Brain (organoid and tissue), 16 donors: ENCODE measurements at places on chromosomes 7 and 10.
A peak's percentile ranks its signal among the peaks of the same experiment; 100 is the strongest.

DNA sequence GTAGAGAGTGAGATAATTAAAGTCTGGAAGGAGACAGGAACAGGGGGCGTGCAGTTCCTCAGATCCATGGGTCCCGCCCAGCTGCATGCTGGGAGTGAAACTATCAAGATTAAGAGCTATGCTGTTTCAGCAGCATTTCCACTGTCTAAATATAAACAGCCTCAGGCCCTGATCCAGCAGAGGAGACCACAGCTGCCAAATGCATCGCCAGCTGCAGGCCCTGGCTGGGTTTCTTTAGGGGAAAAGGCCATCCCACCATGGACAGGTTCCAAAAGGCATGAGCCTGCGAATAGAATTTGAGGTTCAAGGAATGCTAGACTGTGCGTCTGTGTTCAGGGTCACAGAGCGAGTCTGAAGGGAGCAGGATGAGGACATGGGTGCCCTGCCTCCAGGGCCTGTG lies 411.4 kb downstream of the PAXIP1 start:
- peak; percentile 58 for DNase-seq

GRCh38 chr10:43479275-43479674 lies 42.4 kb downstream of the ZNF487 start:
- DNase-seq: no peak

GRCh38 chr7:127890726-127891125 lies 140.5 kb downstream of the LRRC4 start:
- DNase-seq: no peak

- DNase-seq: peak; percentile 66
Measured at GRCh38 chr7:135645296-135645904, 16.9 kb upstream of the STMP1 start.

- DNase-seq: peak; percentile 4
Measured at GRCh38 chr7:92557808-92558362, 29.3 kb downstream of the RBM48 start.

- no peak for DNase-seq
Measured at GRCh38 chr10:84994722-84995121, 666.3 kb downstream of the CCSER2 start.

- no peak for DNase-seq
Measured at GRCh38 chr10:98638920-98639319, 192.2 kb upstream of the HPS1 start.

GRCh38 chr7:75866114-75866488 lies 12.7 kb upstream of the RHBDD2 start:
- DNase-seq: no peak

DNA sequence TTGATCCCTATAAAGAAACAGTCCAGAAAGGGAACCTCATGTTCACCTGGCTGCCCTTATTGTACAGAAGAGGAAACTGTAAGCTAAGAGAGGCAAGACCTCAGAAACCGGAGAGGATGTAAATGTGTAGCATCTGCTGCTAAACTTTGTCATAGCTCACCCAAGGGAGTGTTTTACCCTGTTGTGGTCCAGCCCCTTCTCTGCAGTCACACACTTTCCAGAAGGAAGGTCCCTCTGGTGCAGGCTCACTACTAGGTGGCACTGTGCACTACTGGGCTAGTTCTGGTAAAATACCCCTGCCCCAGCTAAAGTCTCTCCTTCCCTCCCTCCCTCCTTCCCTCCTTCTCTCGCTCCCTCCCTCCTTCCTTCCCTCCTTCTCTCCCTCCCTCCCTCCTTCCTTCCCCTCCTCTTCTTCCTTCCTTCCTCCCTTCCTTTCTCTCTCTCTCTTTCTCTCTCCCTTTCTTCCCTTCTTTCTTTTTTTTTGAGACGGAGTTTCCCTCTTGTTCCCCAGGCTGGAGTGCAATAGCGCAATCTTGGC lies 42.5 kb upstream of the LCOR start:
- no peak for DNase-seq

GRCh38 chr7:139946533-139946932 lies 116.2 kb downstream of the PARP12 start:
- DNase-seq: no peak

DNA sequence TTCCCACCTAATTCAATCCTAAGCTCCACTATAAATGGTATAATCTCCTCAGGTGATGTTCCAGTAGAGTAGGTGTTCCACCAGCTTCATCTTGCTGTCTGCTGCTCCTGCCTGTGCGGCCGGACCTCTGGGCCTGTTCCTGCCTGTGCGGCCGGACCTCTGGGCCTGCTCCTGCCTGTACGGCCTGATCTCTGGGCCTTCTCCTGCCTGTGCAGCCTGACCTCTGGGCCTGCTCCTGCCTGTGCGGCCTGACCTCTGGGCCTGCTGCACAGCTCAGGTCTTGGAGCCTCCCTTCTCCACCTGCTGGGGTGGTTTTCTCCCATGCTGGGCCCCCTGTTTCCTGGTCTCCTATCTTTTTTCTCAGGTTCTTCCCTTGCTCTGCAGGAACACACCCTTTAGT lies 117.8 kb downstream of the USP6NL start:
- DNase-seq: no peak

DNA sequence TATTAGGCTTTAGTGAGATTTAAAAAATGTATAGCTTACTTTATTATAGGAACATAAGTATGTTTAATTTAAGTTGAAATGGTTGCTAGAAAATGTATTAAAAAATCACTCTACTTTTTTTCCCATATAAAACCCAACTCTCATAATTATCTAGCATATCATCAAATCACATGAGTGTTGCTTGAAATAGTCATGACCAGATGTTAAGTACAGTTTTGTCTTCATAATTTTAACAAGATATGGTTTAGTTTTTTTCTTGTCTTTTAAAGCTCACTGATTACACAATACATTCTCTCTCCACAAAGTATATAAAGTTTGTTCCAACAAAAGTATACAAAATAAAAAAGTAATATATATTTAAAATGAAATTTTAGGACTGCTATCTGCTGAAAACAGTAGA lies 82.8 kb downstream of the HGF start:
- no peak for DNase-seq

DNA sequence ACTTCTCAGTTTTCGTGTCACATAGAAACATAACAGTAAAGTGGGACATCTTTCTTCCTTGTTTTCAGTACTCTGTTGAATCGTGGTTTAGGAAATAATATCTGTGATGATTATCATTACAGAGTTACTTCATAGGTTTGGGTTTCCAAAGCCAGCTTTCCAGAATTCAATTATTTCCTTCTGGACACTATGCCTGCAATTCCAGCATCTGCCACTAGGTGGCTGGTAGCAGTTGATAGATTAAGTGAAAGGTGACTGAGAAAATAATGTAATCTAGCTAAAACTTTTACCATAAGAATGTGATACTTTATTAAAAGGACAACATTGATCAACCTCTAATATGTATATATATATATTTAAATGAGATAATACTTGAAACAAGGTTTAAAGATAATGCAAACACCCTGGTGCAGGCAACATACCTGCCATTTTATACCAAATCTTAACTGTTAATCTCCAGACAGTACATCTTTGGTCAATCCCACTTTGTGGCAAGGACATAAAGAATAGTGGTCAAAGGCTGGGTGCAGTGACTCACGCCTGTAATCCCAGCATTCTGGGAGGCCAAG lies 102.6 kb downstream of the SH3PXD2A start:
- DNase-seq: no peak

DNA sequence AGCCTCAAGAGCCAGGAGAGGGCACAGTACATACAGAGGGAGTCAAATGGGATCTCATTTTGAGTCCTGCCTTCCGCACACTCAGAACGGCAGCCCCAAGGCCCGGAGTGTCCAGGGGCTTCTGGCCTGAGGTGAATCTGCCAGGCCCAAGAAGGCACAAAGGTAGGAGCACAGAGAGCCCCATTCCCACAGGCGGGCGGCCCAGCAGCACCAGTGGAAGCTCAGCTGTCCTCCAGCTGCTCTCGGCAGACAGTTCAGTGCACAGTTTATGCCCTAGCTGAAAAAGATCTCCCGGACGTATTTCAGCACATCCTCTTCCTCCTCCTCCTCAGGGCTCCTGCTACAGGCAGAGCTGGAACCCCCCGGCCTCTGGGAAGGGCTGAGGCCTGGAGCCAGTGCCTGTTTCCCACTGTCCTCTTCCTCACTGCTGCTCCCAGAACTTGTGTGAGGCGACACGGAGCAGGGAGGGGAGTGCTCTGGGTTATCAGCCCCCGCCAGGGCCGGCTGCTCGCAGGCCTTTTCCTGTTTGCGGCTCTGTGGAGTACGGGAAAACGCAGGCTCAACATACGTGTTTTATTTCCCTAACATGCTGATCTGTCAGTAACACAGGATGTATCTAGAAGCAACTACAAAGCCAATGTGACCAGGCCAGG lies 4.0 kb downstream of the CYREN start:
- no peak for DNase-seq

GRCh38 chr10:29598851-29599311 lies 35.9 kb downstream of the SVIL start:
- peak; percentile 50 for DNase-seq

- DNase-seq: no peak
Measured at GRCh38 chr10:30656233-30656632, 26.7 kb upstream of the LYZL2 start.

GRCh38 chr10:8096931-8097330 lies 42.4 kb downstream of the GATA3 start:
- no peak for DNase-seq

- no peak for DNase-seq
Measured at GRCh38 chr10:30999070-30999712, 32.5 kb downstream of the ZNF438 start.

DNA sequence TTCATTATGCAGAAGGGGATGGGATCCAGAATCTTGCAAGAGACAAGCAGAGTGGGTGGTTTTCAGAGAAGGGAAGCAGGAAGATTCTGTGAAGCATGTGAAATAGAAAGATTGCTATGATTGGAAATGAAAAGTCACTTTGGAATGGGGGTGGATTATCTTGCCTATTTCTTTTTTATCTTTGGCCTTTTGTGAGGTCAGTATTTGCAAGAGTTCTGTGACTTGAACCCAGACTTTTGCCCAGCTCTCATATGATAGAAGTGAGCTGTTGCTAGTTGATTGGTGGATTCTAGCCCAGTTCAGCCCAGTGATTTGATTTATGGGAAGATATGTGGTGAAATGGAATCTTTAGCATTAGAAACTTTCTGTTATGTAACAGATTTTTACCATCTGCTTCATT lies 17.1 kb downstream of the ENTPD7 start:
- DNase-seq: no peak

DNA sequence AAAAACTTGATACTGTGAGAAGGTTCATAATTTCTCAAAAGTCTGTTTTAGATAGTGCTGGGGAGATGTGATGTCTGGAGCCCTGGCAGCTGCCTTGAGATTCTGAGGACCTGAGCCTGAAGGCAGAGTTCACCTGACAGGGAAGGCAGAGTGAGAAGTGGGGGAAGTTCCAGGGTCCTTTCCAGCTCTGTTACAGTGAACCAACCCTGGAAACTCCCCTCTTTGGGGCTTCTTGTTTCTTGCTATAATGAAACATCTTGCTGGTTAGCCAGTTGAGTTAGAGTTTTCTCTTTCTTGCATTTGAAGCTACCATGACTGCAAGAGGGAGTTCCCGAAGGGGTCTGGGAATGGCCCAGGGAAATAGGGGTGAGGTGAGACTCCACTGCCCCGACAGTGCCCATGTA lies 158.9 kb upstream of the TNRC18 start:
- DNase-seq: no peak

GRCh38 chr7:55246171-55246570 lies 119.0 kb upstream of the LANCL2 start:
- no peak for DNase-seq

DNA sequence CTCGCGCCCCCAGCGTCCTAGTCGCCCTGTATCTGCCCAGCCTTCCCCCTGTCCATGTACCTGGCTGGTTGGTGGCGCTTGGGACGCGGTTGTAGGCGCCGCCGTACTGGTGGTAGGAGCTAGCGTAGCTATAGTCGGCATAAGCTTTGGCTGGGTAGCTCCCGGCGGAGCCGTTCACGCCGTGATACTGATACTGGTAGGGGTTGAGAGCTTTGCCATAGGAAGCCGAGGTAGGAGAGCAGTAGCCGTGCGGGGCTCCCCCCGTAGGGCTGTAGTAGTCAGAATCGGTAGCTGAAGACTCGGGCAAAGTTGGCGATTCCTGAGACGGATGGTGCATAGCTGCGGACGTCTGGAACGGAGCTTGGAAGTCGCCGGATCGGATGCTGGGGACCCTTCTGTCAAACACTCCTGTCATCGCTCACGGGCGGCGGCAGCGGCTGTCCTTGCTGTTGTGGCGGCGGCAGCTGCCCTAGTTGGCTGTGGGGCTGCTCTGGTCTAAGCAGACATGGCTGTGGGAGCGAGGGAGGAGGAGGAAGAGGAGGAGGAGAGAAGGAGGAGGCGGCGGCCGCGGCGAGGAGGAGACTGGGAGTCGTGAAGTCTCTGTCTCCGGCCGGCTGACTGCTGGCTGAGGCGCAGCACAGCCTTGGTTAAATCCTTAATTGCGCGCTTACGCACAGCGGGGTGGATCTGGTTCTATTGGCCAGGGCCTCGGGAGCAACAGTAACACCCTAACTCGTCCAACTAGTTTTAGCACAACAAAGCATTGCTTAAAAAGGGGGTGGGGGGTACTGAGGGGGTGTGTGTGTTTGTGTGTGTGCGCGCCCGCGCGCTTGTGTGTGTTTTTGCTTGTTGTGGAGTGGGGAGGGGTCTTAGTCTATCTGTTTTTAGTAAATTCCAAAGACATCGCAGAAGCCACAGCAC lies at the start of gene DLX5:
Gene DLX5, minus strand, starts transcription at position 623 of the 921 bp plus-strand sequence. Its CDS starts 208 bp downstream, at position 415.
- peak; percentile 50 for DNase-seq

DNA sequence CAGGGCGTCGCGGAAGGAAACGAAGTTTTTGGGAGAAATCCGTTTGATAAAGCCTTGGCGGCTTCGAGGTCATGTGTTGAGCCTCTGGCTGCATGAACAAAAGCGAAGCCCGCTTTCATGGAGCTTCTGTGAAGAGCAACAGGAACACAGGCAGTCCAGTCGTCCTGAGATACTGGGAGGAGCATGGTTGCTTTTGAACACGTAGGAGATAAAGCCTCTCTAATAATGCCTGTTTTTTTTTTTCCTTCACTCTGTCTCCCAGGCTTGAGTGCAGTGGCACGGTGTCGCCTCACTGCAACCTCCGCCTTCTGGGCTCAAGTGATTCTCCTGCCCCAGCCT lies 473 bp upstream of the ZNF32 start:
- DNase-seq: no peak

DNA sequence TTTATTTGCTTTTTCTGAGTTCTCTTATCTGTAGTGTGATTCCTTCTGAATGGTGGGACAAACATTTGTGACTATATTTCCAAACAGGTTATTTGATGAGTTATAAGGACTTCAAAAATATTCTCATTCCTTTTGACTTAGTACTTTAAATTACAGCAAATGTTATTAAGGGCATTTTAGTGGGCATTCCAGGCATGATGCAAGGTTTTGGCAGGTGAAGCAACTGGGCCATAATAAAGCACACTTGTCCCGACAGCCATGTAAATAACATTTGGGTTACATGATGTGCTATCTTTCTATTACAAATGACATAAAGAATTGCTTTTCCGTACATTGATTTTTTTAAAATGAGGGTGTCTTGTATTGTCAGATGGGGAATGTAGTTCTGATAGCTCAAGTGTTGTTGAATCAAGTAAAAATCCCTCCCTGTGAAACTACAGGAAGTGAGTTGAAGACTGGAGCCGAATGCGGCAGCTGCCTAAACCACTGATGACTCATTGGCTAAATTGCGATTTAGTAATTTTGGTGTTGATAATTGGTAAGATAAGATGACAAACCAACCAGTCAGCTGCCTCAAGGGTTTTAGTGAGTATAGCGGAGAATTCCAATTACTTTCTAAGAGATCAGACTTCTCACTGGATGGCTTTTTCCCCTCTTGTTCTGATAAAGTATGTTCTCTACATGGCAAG lies 231.3 kb upstream of the NPY start:
- no peak for DNase-seq
